Motor neuron (in vitro differentiated cells): ENCODE measurements at places on chromosomes 2 and 18. TPM values are rescaled to one million over a fixed set of nuclear protein-coding genes. Genes with fewer than 3 reads are reported as not detected.
A peak's percentile ranks its signal among the peaks of the same experiment; 100 is the strongest.

DNA sequence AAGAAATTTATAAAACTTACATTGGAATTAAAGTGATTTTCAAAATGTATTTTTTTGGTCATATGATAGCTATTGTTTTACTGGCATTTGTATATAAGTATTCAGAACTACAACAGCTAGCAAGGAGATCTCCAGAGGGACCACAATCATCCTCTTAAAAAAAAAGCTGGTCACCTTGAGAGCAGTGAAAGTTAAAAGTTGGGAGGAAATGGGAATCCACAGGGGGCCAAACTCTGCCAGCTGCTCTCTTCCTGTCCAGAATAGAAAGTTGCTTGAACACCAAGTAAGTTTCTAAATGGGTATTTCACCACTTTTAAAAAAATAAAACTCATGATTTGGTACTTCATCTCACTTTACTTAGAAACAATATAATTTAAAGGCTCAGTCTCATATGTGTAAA lies 1025.1 kb downstream of the LRP1B start:
- no peak for ATAC-seq

Gene SPATA3
- total RNA-seq: 0.44 and 0.71 TPM in 2 replicates

DNA sequence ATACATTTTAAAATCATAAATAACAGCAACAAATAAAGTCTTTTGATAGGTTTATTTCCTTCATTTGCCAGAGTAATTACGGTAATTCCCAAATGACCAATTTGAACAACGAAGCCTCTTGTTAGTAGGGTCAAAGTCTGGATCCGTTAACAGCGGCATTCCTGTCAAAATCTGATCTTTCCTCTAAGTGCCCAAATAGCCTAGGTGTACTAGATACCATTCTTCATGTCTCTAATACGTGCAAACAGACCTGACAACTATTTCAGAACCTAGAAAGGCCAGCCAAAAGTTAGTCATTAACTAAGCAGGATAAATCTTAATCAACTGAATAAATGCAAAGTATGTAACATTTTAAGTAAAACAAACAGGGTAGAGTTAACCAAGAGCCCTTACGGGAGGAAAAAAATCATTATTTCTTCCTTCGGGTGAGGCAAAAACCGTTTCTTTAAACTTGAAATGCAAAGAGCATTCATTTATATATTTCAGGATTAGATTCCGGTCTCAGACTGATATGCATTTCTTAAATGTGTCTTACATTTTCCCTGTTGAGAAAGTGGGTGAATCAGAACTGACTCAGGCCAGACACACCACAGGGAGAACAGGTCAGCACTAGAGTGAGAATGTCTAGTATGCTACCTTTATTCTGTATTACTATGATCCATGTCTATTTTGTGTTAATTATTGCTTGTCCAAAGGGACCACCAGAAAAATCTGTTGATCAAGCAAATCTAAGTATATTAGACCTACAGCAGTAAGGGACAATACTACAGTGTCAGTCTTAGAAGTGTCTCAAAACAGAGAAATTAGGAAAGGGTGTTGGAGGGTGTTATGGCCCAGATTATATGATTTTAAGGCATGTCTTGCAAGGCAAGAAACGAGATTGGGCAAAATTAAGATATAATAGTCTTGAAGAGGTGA lies 141.5 kb upstream of the NDUFV2 start:
- ATAC-seq: no peak

Gene ANO7
- total RNA-seq: 0.71 and 1.1 TPM in 2 replicates

Gene UGT1A5
- not detected in 2 replicates for total RNA-seq

Gene NAT8
- total RNA-seq: 0.67 and 0.68 TPM in 2 replicates

- no peak for ATAC-seq
These were observed 2.9 kb upstream of the SNRNP200 start for GRCh38 chr2:96308248-96308647.

Gene NFATC1
- 2.0 and 2.7 TPM in 2 replicates for total RNA-seq

GRCh38 chr2:240834377-240834975 lies 14.5 kb upstream of the KIF1A start:
- no peak for ATAC-seq

Gene EML6
- total RNA-seq: 9.2 and 9.4 TPM in 2 replicates

Gene MERTK
- 2.9 and 4.3 TPM in 2 replicates for total RNA-seq

GRCh38 chr2:106020821-106021661 lies 173.1 kb downstream of the UXS1 start:
- peak; percentile 59 for ATAC-seq

DNA sequence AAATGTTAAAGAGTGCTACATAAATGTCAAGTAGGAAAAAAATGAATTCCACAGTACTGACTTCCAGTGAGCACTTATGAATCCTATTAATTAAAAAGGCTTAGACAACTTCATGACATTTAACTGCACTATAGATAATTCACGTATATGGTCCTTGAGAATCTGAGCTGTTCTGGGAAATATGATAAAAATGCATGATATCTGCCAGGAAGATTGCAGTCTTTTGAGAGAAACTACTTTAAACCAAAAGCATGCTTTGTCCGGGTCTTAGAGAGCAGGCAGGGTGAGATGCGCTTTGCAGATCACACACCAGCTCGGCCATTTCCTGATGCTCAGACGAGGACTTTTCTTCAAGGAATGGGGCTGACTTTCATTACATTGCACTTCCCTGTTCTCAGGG lies 42.6 kb downstream of the CMPK2 start:
- peak; percentile 43 for ATAC-seq

Gene MC4R
- total RNA-seq: 0.66 and 0.83 TPM in 2 replicates

DNA sequence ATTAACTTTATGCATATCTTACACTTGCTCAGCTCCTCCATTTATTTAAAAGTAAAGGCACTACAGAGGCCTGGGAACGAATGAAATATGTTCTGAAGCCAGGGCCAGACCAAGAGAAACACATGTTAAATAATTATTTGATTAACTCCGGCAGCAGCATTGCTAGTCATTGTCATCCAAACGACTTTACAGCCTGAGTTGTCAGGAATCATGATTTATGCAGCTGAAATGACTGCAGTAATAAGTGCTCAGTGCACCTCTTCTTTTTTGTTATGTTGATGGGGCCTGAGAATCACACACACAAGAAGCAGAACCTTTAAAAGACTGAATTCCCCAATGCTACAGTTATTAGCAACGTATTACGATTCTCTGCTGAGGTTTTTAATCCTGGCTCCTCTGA lies 58.9 kb downstream of the EPHA4 start:
- ATAC-seq: no peak

GRCh38 chr2:141805302-141805701 lies 325.5 kb downstream of the LRP1B start:
- ATAC-seq: no peak

Gene ARHGAP15
- total RNA-seq: 1.3 and 2.1 TPM in 2 replicates

GRCh38 chr2:35080231-35080910 lies 1275.2 kb upstream of the CRIM1 start:
- ATAC-seq: no peak

Gene RAX
- 0.04 and 0.09 TPM in 2 replicates for total RNA-seq

DNA sequence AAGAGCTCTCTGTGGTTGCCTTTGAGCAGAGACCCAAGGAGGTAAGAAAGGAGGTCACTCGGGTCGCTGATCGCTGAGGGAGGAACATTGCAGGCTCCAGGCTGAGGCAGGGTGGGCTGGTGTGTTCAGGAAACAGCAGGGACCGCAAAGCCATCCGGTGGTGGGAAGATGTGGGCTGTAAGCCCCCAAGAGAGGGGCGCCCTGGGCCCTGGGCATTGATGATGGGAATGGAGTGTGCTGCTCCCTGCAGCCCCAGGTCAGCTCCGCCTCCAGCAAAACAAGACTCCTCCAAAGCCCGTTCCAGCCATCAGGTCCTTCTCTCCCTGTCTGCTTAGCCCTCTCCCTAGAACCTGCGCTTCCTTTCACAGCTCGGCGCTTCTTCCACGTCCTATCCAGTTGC lies 229.7 kb downstream of the KLHL29 start:
- ATAC-seq: no peak

Gene CD8A
- 1.9 and 2.2 TPM in 2 replicates for total RNA-seq

GRCh38 chr18:58416014-58416703 lies 212.7 kb downstream of the ALPK2 start:
- ATAC-seq: no peak

GRCh38 chr2:112731479-112731878 lies 10.7 kb downstream of the NT5DC4 start:
- ATAC-seq: no peak

- ATAC-seq: no peak
These were observed 18.5 kb downstream of the TRAF3IP1 start for GRCh38 chr2:238338710-238339394.

GRCh38 chr18:74689251-74689650 lies 91.6 kb downstream of the ZNF407 start:
- ATAC-seq: no peak

- no peak for ATAC-seq
These were observed 14.8 kb upstream of the LGALSL start for GRCh38 chr2:64439194-64439593.

GRCh38 chr18:11487390-11487789 lies 122.0 kb upstream of the SLC35G4 start:
- ATAC-seq: no peak

Gene UGGT1
- 22.3 and 24.6 TPM in 2 replicates for total RNA-seq

Gene BCL11A
- total RNA-seq: 131 TPM in 2 replicates

DNA sequence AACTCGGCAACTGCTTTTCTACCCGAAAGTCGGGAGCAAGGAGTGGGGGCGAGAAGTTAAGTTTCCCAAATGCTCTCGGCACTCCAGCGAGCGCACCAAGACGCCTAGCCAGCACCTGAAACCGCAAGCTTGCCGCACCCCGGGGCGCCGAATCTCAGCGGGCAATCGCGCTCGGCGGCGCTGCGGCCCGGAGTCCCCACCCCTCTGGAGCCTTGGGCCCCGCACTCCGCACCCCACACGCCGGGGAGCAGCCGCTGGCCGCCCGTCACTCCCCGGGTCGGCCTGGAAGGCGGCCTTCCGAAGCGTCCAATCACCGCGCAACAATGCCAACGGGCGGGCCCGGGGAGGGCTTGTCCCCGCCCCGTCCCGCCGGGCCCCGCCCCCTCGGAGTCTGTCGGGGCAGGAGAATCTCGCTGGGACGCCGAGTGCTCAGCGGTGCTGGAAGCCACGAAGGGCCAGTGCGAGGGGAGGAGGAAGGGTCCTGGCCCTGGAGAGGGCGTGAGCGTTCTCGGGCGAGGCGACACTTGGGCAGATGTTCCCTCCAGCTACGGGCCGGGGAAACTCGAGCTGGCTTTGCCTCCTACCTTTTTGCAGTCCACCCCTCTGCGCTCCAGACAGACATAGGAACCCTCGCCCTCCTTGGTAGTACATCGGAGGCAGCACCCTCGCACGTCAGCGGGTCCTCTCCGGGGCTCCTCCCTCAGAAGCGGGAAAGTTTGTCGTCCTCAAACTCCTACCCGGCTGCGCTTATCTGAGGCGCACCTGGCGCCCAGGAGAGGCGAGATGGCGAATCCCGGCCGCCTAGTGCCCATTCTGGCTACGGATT lies 1.1 kb upstream of the ZBTB7C start:
- peak; percentile 87 for ATAC-seq

- ATAC-seq: no peak
These were observed 282.9 kb upstream of the PKDCC start for GRCh38 chr2:41764919-41765318.

DNA sequence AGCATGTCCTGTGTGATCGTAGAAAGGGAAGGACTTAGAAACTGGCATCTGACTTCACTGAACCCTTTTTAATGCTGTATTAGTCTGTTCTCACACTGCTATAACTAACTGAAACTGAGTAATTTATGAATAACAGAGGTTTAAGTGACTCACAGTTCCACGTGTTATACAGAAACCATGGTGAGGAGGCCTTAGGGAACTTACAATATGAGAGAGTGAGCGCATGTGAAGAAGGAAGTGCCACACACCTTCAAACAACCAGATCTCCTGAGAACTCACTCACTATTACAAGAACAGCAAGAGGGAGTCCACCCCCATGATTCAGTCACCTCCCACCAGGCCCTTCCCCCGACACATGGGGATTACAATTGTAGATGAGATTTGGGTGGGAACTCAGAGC lies 811.3 kb downstream of the CPS1 start:
- no peak for ATAC-seq

Gene ZC3H6
- total RNA-seq: 8.9 and 9.6 TPM in 2 replicates

DNA sequence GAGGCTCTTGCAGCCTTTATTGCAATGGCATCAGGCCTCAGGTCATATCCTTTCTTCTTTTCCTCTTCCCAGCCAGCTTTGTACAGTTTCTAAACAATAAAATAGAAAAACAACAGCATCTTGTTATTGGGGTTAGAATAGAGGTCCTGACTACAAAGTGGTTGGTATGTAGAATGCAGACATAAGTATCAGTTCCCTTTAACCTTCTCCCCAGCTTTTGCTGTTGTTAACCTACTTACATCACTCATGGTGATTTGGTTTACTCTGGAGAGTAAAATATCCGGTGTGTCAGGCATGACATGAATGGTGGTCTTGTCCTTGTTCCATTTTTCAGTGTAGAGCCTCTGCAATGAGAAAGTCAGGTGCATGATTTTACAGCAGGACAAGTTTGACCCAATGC lies 69.8 kb downstream of the NEB start:
- ATAC-seq: no peak

DNA sequence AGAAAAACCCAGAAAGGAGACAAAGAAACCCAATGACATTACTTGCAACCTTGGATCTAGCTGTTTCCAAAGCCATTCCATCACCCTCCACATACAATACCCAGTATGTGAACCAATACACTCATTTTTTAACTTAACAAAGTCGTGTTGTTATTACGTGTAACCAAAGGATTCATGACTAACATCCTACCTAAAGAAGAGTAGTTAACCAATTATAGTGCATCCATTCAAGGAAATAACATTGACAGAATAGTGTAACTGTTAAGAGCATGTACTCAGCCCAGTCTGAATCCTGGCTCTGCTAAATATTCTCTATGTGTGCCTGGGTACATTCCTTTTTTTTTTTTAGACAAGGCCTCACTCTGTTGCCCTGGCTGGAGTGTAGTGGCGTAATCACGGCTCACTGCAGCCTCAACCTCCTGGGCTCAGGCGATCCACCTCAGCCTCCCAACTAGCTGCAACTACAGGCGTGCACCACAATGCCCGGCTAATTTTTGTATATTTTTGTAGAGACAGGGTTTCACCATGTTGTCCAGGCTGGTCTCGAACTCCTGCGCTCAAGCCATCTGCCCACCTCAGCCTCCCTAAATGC lies 9.9 kb downstream of the TLK1 start:
- ATAC-seq: no peak

Gene TUBA4B
- total RNA-seq: not detected in 2 replicates
